ENCODE measurements at places on chromosomes 2 and 18. TPM values are rescaled to one million over a fixed set of nuclear protein-coding genes. Genes with fewer than 3 reads are reported as not detected.
A peak's percentile ranks its signal among the peaks of the same experiment; 100 is the strongest.

The GKN2 gene
- not detected for total RNA-seq

DNA sequence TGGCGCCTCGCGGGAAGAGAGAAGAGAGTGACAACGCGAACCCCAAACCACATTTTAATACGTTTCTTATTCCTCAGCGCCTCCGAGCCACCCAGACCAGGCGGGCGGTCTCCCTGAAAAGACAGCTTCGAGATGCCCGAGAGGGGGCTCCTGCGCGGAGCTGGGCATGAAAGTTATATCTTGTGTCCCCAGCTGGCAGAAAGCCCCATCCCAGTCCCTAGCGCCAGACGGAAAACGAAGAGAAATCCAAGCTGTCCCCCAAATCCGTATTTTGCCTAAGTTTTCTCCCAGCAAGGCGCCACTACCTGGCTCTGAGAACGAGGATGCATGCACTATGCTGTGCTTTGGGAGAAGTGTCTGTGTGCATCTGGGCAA is 797 bp downstream of the NXPH2 start:
- peak; percentile 3 for DNase-seq

DNA sequence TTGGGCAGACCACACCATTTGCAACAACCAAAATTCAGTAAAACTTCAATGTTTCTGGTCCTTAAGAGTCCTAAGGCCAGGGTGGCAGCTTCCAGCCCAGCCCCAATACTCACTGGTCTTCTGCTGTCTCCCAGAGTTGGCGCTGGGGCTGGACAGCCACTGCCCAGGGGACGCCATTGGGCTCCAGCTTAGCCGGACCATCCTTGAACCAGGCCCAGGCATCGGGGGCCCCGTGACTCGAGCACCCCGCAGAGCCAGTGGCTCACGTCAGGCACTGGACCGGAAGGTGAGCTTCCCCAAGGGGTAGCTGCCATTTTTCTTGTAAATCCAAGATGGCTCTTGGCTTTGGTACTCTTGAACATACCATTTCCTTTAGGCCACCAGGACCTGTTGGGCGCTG is 21.8 kb downstream of the SNED1 start:
- DNase-seq = no peak

DNA sequence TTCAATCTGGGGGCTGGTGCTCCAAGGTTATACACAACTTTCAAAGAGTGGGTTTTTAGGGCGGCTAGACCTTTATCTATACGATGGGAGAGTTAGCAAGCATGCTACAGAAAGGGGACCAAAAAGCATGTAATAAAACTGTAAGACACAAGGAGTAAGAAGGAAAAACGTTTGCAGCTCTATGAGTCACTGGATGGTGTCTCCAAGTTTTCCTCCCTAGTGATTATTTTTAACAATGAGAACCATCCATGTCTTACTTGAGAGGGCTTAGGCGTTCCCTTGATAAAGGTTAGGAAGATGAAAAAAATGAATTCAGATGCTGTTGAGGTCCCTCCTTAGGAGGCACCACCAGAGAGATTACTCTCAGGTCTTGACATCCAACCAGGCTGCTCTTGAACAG is 75.9 kb downstream of the HRH4 start:
- DNase-seq = peak; percentile 61
